NCI-H345 (cell line): ENCODE measurements at places on chromosomes 5 and 9.

DNA sequence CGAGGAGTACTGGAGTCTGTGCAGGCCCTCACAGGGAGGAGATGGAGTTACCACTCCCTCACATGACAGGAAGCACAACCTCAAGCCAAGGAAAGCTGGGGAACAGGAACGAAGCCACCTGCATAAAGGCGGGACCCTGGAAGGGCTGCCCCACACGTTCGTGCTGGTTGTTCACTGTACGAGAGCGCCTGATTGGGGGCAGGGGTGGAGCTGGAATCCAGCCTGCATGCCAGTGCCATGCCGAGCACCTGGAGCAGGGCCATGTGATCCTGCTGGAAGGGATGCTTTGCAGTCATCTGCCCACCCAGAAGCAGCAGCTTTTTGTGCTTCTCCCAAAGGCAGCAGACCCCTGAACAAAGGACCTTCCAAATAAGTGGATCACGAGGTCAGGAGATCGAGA, 11.4 kb downstream of the GRM6 start:
- no peak for DNase-seq

DNA sequence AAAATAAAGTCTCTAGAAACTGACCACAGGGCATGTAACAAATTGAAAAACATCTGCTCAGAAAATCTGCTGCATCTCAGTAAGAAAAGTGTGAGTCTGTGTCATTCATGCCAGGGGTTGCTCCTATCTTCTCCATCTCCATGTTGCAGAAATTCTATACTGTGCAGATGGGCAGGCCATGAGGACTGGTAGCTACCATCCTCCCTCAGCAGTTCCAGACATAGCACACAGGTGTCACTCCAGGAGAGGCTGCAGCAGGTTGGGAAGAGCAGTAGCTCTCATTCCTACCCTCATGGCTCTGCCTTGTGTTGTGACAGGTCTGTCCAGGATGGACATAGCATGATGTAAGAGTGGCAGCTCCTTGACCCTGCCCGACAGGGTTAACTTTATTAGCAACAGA, 173.4 kb downstream of the NDUFS4 start:
- DNase-seq: no peak

- DNase-seq: peak; percentile 74
Measured at GRCh38 chr5:95283761-95284571, 928 bp downstream of the MCTP1 start.

DNA sequence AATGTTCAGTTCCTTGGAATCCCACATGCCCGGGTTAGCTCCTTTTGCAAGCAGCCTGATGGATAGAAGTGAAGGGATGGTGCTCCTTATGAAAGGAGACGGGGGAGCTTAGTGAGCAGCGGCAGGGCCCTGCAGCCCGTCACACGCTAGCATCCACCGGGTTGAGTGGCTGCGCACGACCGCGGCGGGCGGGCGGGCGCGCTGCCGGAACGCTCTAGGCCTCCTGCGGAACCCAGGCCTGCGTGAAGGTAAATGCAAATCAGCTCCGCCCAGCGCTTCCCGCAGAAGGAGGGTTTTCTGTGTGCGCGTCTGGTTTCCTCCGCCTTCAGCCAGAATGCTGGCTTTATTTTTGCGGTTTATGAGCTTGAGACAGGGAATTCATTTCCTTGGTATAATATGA, 19.8 kb downstream of the IL12B start:
- peak; percentile 21 for DNase-seq

DNA sequence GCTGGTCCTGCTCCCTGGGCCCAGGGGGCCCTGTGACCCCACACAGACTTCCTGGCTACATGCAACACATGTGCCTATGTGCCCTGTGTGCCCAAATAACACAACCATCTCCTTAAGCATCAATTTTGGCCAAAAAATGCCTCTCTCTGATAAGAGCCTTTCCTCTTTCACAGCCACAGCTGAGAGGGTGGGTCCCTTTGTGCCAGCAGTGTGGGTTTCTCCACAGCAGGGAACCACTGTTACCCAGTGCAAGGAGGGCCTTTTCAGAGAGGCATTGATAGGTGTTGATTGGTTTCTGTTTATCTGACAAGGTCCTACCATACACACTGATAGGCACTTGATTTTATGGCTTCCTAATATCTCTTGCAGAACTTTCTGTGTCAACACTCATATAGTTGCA, 42.7 kb downstream of the SYK start:
- no peak for DNase-seq

- DNase-seq: no peak
Measured at GRCh38 chr9:111147041-111147440, 108.8 kb upstream of the LPAR1 start.

DNA sequence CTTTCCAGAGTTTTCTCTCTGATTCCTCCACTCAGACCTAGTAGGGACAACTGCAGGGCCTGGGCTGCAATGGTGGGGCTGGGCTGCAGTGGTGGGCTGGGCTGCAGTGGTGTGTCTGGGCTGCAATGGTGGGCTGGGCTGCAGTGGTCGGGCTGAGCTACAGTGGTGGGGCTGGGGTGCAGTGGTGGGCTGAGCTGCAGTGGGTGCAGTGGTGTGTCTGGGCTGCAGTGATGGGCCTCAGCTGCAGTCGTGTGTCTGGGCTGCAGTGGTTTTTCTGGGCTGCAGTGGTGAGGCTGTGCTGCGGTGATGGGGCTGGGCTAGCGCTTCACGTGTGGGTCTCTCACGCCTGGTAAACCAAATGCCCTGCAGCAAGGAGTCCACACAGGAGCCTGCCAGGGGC, 27.4 kb downstream of the ABO start:
- no peak for DNase-seq

DNA sequence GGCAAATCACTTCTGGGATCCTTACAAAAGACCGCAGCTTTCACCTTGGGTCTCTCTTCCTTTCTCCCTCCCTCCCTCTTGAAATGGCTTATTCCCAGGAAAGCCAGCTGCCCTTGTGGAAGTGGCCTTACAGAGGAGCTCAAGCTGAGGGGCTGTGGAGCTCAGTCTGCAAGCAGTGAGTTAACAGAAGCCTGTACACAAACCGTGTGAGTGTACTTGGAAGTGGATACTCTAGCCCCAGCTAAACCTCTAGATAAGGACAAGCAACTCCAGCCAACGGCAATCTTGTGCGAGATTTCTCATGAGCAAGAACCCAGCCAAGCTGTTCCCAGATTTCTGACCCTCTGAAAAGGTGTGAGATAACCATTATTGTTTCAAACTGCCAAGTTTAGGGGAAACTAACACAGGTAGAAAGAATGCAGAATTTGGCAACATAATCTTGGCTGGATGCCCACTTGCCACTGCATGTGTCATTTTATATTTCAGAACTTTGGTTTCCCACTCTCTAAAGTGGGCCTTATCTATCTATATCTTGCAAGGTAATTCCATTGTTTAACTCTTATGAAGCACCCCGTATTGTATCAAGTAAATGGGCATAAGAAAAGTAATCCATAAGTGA, 85.6 kb downstream of the CDH18 start:
- DNase-seq: no peak

DNA sequence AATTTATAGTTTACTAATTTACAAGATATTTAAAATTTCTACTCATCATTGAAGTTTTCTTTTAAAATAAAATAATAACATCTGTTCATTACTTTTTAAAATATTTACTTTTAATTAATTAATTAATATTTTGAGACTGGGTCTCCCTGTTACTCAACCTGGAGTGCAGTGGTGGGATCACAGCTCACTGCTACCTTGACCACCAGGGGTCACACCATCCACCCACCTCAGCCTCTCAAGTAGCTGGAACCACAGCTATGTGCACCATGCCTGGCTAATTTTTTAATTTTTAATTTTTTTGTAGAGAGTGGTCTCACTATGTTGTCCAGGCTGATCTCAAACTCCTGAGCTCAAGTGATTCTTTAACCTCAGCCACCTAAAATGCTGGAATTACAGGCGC, 1013.6 kb downstream of the CDH9 start:
- no peak for DNase-seq

DNA sequence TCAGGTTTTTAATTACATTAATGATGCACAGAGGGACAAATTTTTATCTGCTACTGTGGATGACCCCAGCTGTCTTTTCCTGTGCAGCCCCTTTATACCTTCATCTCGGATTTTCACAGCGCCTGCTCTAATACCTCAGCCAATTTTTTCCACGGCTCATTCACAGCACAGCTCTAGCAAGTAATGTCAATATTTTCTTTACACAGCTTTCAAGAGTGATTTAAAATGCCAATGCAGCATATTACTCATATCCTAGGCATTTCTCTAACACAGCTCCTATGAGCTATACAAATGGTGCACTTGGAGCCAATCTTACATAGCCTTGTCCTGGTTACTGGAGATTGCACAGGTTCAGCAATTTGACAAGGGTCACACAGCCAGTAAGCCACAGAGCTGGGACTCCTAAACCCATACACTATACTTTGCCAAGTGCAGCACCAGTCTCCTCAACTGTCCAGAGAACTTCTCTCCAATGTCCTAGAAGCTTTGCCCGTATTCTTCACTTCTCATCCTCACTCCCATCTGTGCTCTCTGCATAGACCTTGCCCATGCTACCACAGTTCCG, 661.8 kb downstream of the DTWD2 start:
- no peak for DNase-seq

- no peak for DNase-seq
Measured at GRCh38 chr9:18999173-18999785, 33.7 kb downstream of the SAXO1 start.

DNA sequence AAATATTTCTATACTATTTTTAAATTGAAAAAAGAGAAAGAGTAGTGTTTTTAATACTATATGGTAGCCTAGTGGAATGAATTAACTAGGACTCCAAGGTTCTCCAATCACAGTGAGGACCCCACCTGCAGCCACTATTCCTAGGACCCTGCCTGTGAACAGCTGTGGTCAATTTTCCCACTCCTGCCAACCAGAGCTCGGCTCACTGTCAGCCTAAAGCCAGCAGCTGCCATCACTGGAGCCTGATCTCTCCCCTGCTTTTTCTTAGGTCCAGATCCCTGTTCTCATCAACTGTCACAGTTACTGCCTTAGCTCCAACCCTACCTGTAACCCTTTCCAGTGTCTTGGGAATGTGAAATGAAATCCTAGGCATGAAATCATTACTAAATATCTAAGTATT, 25.3 kb downstream of the ARSB start:
- DNase-seq: no peak

GRCh38 chr5:131720714-131721113, 76.1 kb downstream of the FNIP1 start:
- peak; percentile 45 for DNase-seq

GRCh38 chr9:80874276-80874675, 815.1 kb downstream of the TLE1 start:
- no peak for DNase-seq

DNA sequence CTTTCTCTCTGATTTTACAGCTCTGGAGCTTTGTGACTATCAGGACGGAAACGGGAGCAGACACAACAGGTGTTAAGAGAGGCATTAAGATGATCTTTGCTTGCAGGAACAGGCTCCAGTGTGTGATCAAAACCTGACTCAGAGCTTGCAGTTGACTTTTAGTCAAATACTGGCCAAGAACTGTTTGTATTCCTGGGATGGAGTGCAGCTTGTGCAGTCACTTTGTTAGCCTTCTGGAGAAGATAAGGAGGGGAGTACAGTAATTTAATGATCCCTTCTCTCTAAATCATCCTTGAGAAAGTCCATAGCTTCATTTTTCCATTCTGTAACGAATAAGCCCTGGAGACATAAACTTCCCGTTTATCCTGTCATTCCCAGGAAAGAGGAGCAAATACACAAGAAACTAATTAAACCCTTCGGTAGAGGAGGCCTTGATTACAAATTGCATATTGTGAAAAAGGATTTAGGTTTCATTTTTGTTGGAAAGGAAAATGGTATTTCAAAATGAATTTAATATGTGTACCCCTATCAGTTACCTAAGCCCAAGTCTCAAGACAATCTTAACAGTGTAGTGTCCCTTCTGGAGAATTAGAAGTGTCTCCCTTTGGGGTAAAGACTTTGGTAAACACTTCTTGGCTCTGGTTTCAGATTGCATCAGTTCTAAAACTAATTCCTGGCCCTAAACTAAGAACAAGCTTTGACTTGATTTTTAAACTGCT, 3.1 kb upstream of the STOM start:
- DNase-seq: no peak

DNA sequence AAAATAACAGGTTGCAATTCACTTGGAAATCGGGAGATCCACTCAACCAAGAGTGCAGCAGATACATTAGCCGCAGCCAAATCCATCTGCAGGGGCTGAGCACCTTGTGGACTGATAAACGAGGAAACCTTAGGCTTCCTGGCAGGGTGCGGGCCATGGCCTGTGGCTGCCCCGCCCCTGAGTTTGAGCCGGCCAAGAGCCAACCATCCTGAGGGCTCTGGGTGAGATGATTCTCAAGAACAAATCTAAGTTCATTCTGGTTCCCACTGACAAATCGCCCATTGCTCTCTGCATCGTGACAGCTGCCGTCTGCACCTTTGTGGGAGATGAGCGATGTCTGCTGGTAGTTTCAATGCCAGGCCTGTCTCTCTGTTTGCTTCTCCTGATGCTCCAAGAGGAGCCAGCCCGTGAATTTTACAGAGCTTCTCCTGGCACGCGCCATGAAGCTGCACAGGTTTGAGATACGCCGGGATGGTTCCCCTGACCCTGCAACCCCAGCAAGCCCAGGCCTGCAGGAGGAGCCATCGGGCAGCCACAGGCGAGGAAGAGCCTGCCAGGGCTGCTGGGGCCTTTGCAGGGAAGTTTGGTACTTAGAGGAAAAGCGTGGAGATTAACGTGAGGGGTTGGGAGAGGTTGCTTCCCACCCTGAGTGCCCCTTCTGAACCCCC, 154.0 kb downstream of the OLFM1 start:
- DNase-seq: no peak

GRCh38 chr9:113566712-113567071, 103.2 kb downstream of the RGS3 start:
- no peak for DNase-seq

GRCh38 chr5:147203213-147203612, 31.6 kb upstream of the STK32A start:
- DNase-seq: no peak

GRCh38 chr5:59517926-59518585, 375.5 kb downstream of the PDE4D start:
- no peak for DNase-seq

GRCh38 chr9:117494401-117495090, 79.7 kb upstream of the ASTN2 start:
- peak; percentile 62 for DNase-seq

- DNase-seq: no peak
Measured at GRCh38 chr5:111953351-111954127, 196.5 kb upstream of the NREP start.

DNA sequence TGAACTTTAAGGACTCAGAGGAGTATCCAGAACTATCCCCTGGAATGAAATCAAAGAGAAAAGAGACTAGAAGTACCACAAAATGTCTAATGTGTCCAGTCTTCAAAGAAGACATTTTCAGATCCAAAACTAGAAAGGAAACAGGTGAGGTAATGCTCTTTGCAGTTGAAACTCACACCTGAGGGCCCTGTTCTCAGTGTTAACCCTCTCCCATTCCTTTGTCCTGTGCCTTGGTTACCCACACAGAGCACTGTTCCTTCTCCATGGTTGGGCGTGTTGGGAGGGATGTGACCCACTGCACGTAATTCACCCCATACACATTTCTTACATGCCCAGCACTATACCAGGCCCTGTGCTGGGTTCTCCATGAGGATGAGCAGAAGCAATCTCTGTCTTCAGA, 21.3 kb downstream of the MSANTD3 start:
- DNase-seq: no peak
